ENCODE measurements at places on chromosomes 3 and 15. TPM values are rescaled to one million over a fixed set of nuclear protein-coding genes. Genes with fewer than 3 reads are reported as not detected.

GRCh38 chr15:68508485-68509189 is 70.2 kb upstream of the CORO2B start:
- no peaks in the 10 kb centered on the region for H3K27me3 ChIP-seq
- peak overlapping the region; percentile 92 for H3K27ac ChIP-seq
- H3K4me3 ChIP-seq, result no peak overlapping the region
- H3K4me1 ChIP-seq, result no peaks in the 10 kb centered on the region

DNA sequence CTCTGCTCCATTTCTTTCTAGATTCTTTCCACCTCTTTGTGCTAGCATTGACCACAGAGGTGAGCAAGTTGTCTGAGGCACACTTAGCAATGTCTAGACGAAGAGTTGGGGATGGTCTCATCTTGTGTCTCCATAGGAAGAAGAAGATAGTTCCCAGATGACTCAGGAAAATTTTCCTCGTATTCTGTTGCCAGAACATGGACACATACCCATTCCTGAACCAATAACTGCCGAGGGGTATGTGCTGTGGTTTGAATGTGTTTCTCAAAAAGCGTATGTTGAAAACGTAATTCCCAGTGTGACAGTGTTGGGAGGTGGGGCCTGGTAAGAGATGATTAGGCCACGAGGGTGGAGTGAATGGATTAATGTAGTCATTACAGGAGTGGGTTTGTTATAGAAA is 107.5 kb upstream of the GALNT15 start:
- no peaks in the 10 kb centered on the region for H3K4me1 ChIP-seq
- no peak overlapping the region for H3K4me3 ChIP-seq
- H3K36me3 ChIP-seq, result no peaks in the 10 kb centered on the region
- no peaks in the 10 kb centered on the region for H3K27me3 ChIP-seq
- DNase-seq, result no peak

GRCh38 chr3:32973982-32974381 is 22.5 kb downstream of the CCR4 start:
- DNase-seq, result no peak
- no peaks in the 10 kb centered on the region for H3K27me3 ChIP-seq
- H3K4me3 ChIP-seq, result no peak overlapping the region
- no peaks in the 10 kb centered on the region for H3K4me1 ChIP-seq

GRCh38 chr15:78016860-78017259 is 60.7 kb downstream of the TBC1D2B start:
- DNase-seq, result no peak
- no peaks in the 10 kb centered on the region for H3K4me1 ChIP-seq
- no peak overlapping the region for H3K27ac ChIP-seq
- H3K4me3 ChIP-seq, result no peak overlapping the region

DNA sequence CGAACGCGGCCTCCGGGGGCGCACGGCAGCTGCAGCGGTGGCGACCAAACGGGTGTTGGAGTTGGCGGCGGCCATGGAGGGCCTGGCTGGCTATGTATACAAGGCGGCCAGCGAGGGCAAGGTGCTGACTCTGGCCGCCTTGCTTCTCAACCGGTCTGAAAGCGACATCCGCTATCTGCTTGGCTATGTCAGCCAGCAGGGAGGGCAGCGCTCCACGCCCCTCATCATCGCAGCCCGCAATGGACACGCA is 725 bp downstream of the FEM1B start:
- peak overlapping the region; percentile 83 for H3K4me3 ChIP-seq
- H3K27ac ChIP-seq, result peak overlapping the region; percentile 99
- no peaks in the 10 kb centered on the region for H3K36me3 ChIP-seq
- no peak for DNase-seq
- H3K4me1 ChIP-seq, result peaks cover 10% of the 10 kb centered on the region
- no peaks in the 10 kb centered on the region for H3K27me3 ChIP-seq

- no peak overlapping the region for H3K4me3 ChIP-seq
- H3K36me3 ChIP-seq, result no peaks in the 10 kb centered on the region
- no peaks in the 10 kb centered on the region for H3K4me1 ChIP-seq
- no peak overlapping the region for H3K27ac ChIP-seq
- no peaks in the 10 kb centered on the region for H3K27me3 ChIP-seq
These were observed 228.0 kb downstream of the FMN1 start for GRCh38 chr15:32966512-32966911.

The NR1I2 gene
- total RNA-seq, result 0.21 TPM

The KLHL40 gene
- total RNA-seq, result not detected

- H3K36me3 ChIP-seq, result no peaks in the 10 kb centered on the region
- H3K27ac ChIP-seq, result peak overlapping the region; percentile 80
- DNase-seq, result peak; percentile 35
- H3K27me3 ChIP-seq, result no peaks in the 10 kb centered on the region
- no peaks in the 10 kb centered on the region for H3K4me1 ChIP-seq
These were observed 560 bp downstream of the ST6GAL1 start for GRCh38 chr3:186930641-186931531.

The DNASE1L3 gene
- 2.4 TPM for total RNA-seq

The CORO2B gene
- 18.2 TPM for total RNA-seq

The P2RY12 gene
- 6.2 TPM for total RNA-seq

- H3K4me3 ChIP-seq, result no peak overlapping the region
- no peaks in the 10 kb centered on the region for H3K27me3 ChIP-seq
- no peak overlapping the region for H3K27ac ChIP-seq
- no peaks in the 10 kb centered on the region for H3K36me3 ChIP-seq
- no peak for DNase-seq
These were observed 146.3 kb downstream of the ANXA2 start for GRCh38 chr15:60251300-60252070.

The FILIP1L gene
- total RNA-seq, result 48.5 TPM

DNA sequence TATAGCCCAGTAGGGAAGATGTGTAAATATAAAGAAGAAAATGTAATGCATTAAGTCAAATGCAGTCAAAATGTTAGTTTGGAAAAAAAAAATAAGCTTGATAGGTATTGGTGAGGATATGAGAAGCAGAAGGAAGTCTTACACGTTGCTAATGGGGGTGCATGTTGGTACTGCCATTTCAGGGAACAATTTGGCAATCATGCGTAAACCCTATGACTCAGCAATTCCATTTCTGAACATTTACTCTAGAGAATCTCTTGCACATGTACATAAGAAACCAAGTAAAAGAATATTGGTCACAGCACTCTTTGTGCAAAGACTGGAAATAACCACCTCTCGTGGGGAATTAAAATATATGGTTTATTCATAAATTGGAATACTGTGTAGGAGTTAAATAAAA is 35.5 kb upstream of the TIMP4 start:
- no peaks in the 10 kb centered on the region for H3K4me1 ChIP-seq
- DNase-seq, result no peak
- no peaks in the 10 kb centered on the region for H3K36me3 ChIP-seq

DNA sequence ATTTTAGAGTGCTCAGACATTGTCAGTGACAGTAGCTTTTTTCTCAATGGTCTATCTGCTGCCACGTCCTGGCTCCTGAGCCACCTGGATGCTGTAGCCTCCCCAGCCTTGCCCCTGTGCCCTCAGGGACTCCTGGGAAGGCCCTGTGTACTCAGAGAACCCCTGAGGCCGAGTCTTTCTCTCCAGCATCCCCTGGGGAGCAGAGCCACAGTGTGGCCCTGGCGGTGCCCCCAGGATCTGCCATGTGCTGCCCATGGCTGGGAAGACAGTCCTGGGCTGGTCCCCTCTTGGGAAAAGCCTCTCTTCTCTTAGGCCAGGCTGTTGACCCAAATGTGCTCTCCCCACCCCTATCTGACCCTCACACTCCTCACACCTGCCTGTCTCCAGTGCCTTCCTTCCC is 5.0 kb downstream of the MYD88 start:
- H3K27ac ChIP-seq, result no peak overlapping the region
- no peak overlapping the region for H3K4me3 ChIP-seq
- H3K4me1 ChIP-seq, result no peaks in the 10 kb centered on the region
- no peak for DNase-seq
- no peaks in the 10 kb centered on the region for H3K36me3 ChIP-seq

- DNase-seq, result peak; percentile 87
- no peaks in the 10 kb centered on the region for H3K36me3 ChIP-seq
- peaks cover 4% of the 10 kb centered on the region for H3K4me1 ChIP-seq
These were observed 37.7 kb downstream of the FAM174B start for GRCh38 chr15:92617549-92618520.

GRCh38 chr3:172201136-172201869 is 161.9 kb downstream of the FNDC3B start:
- H3K27me3 ChIP-seq, result no peaks in the 10 kb centered on the region
- no peaks in the 10 kb centered on the region for H3K4me1 ChIP-seq
- no peaks in the 10 kb centered on the region for H3K36me3 ChIP-seq
- H3K27ac ChIP-seq, result peak overlapping the region; percentile 77
- H3K4me3 ChIP-seq, result no peak overlapping the region
- DNase-seq, result peak; percentile 66

GRCh38 chr3:158711886-158712285 is 20.4 kb downstream of the RARRES1 start:
- H3K36me3 ChIP-seq, result no peaks in the 10 kb centered on the region
- no peak overlapping the region for H3K4me3 ChIP-seq
- peak overlapping the region; percentile 5 for H3K27ac ChIP-seq
- no peaks in the 10 kb centered on the region for H3K27me3 ChIP-seq
- no peaks in the 10 kb centered on the region for H3K4me1 ChIP-seq
